Right renal cortex interstitium (tissue), 3 donors: ENCODE measurements at places on chromosomes 13 and 19.

GRCh38 chr13:113357529-113357928, 6.4 kb downstream of the GRTP1 start:
- DNase-seq = no peak

GRCh38 chr19:42683917-42684513, 56.3 kb downstream of the PSG3 start:
- no peak for DNase-seq

DNA sequence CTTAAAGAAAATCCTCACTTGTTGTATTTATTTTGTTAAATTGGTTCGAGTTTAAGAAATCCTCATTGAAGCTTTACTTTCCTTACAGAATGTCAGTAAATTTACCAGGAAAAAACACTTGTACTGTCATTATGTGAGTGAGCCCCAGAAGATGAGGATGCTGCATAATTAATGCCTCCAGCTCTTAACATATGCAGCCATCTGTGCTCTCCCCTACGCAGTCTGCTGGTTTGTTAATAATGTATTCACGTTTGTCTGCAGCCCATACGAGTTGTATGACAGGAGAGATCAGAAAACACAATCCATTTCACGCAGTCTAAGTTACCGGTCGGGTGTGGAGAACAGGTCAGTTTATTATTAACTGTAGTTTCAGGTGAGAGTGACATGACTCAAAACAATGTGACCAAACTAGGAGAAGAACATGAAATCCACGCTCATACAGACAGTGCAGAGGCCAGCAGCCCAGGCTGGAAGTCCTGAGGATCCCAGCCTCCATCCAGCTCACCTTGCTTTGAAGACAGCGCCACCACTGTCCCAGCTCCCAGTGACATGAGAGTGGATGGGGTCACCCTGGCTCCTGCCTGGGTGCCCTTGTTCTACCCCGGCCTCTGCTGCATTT, 19.8 kb upstream of the ATP11A start:
- DNase-seq = no peak

DNA sequence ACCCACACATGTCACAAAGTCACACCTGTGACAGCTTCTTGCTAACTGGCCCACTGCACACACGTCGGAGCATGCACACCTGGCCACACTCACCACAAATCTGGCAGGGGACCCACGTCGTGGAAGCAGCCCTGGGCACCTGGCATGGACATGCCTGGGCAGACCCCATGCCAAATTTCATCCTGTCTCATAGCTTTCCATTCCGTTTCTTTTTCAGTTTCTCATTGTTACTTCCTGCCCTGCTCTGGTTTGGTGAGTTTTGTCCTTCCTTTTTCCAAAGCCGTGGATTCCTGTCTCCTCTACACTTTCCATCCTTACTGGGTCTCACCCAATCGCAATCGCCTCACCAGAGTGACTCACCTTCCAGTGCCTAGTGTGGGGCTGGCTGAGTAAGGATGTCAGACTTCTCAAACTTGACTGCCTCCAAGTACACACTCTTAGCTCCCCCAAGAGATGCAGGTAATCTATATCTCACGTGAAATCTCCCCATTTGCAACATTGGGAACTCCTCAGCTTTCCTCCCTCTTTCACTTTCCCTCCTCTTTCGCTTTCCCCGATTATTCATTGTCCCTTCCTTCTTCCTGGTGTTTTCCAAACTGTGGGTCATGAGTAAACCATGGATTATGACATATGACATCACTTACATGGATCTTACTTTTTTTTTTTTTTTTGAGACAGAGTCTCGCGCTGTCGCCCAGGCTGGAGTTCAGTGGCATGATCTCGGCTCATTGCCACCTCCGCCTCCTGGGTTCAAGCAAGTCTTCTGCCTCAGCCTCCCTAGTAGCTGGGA, 1.6 kb upstream of the BBC3 start:
- DNase-seq = no peak

DNA sequence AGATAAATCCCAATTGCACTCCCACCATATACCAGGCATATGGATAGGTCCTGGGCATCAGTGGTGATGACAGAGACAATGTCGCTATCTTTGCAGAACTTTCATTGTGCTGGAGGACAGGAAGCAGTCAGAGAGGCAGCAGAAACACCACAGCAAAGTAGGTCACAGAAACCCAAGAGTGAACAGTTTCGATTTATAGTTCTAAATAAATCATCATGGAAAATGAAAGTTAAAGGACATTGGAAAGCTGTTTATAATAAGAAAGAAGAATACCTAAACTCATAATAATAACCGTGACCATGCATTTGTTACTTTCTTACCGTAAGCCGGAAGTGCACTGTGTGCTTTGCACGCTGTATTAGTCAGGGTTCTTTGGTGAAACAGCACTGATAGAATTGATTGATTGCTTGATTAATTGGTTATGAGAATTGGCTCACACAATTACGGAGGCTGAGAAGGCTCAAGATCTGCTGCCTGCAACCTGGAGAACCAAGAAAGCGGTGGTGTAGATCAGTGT, 38.9 kb downstream of the ALOX5AP start:
- no peak for DNase-seq

- no peak for DNase-seq
Measured at GRCh38 chr13:43300865-43301264, 277.5 kb downstream of the DNAJC15 start.

DNA sequence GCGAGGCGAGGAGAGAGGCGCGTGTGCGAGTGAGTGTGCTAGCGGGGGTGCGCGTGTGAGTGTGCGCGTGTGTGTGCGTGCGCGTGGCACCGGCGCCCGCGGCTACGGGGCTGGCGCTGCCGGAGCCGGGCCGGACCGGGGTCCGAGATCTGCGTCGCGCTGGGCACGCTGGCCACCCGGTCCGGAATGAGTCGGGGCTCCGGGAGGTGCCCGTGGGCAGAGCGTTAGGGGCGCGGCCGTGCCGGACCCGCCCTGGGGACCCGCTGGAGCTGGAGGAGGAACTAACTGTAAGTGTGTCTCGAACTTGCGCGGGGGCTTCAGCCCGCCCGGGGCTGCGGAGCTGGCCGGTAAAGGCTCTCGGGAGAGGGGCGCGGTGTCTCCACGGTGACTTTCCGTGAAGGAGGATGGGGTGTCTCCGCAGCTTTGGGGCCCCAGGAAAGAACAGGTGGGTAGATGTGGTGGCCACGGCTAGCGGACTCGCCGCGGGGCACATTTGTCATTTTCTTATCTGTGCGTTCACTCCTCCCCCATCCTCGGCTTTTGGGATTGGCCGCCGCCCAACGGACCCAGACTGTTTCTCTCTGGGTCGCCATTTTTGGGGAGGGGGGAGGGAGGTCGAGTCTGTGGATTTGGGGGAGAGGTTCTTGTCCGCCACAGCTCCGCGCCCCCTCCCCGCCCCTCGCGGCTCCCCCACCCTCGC, 10.1 kb upstream of the SOX1 start:
- no peak for DNase-seq
